Thyroid gland (tissue), 4 donors: ENCODE measurements at places on chromosomes 5 and 9. TPM values are rescaled to one million over a fixed set of nuclear protein-coding genes. Genes with fewer than 3 reads are reported as not detected.
A peak's percentile ranks its signal among the peaks of the same experiment; 100 is the strongest.

GRCh38 chr9:124835026-124835557 is 18.2 kb upstream of the WDR38 start:
- peak overlapping the region; percentile 60 for H3K27ac ChIP-seq
- no peak overlapping the region for H3K4me3 ChIP-seq
- peaks cover 38% of the 10 kb centered on the region for H3K4me1 ChIP-seq
- no peaks in the 10 kb centered on the region for H3K27me3 ChIP-seq
- peak; percentile 97 for DNase-seq

DNA sequence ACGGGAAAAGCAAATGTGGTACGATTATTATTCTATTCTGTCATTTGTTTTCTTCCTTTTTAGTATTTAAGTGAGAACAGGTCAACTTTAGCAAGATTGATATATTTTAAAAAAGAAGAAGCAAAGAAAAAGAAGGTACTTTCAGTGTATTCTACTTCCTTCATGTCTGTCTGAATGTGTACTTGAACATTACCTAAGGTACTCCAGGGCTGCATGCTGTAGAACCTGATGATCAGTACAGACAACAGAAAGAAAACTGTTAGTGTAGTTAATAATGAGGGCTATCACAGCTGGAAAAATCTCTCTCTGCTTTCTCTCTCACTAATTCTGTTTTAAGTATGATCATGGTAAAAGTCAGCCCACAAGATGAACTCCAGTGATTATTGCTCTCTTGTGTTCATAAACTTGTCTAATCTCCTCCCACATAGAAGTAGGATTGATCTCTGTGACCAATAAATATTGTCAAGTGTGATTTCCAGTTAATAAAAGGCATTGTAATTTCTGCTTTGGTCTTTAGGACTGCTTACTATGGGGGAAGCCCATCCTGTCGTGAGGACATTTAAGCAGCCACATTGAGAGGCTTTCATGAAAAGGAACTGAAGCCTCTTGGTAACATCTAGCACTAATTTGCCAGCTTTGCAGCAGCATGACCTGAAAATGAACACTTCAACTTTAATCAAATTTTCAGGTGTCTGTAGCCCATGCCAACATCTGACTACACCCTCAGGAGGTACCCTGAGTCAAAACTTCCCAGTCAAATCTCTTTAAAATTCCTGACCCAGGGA is 864.0 kb upstream of the ACO1 start:
- H3K36me3 ChIP-seq: no peaks in the 10 kb centered on the region
- H3K4me1 ChIP-seq: no peaks in the 10 kb centered on the region
- no peak for DNase-seq
- H3K27me3 ChIP-seq: no peaks in the 10 kb centered on the region
- H3K27ac ChIP-seq: no peak overlapping the region

LMNB1 gene
- 8.1 TPM for total RNA-seq

DNA sequence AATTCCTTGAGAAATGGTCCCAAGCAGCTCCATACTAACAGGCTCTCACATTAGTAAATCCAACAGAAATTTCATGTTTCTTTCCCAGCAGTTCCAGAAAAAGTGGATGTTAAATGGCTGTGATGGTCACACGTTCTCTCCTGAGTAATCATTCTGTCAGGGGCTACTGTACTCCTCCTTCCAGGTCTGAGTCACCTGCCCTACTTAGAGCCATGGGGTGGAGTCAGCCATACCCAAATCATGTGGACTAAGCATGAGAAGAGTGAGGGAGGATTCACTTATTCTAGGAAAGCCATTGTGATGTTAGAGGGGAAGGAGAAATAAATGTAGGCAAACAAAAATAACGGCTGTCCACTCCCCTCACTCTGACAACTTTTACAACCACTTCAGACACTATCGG is 547.2 kb downstream of the CSNK1G3 start:
- H3K4me3 ChIP-seq: no peak overlapping the region
- no peak overlapping the region for H3K27ac ChIP-seq
- no peak for DNase-seq
- no peaks in the 10 kb centered on the region for H3K36me3 ChIP-seq

- no peak overlapping the region for H3K4me3 ChIP-seq
- no peak for DNase-seq
- no peaks in the 10 kb centered on the region for H3K27me3 ChIP-seq
- H3K36me3 ChIP-seq: no peaks in the 10 kb centered on the region
Measured at GRCh38 chr5:173354645-173355044, 26.4 kb upstream of the STC2 start.

GRCh38 chr9:72618811-72619210 is 97.4 kb downstream of the TMC1 start:
- peaks cover 15% of the 10 kb centered on the region for H3K4me1 ChIP-seq
- no peaks in the 10 kb centered on the region for H3K36me3 ChIP-seq
- no peak for DNase-seq
